H54 (cell line): ENCODE measurements at places on chromosomes 6 and 20.

DNA sequence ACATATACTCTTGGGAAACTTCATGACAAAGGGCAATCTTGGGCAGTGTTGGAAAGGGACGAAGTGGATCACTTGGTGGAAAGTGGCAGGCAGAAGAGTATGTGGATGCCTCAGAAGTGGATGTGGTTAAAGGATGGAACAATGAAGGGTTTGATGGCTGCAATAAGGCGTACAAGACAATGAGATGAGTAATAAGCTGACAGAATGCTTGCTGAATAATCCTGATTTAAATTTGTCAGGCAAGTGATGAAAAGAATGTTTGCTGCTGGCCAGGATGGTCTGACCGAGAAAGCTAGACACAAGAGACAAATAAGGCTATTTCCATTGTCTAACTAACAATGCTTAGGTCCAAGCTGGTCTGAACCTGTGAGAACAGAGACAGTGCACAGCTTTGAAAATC, 61.6 kb upstream of the CEP85L start:
- DNase-seq = no peak

GRCh38 chr20:50278377-50278683, 87.7 kb downstream of the CEBPB start:
- no peak for DNase-seq

GRCh38 chr6:106608080-106608668, 21.1 kb downstream of the RTN4IP1 start:
- DNase-seq = peak; percentile 8

DNA sequence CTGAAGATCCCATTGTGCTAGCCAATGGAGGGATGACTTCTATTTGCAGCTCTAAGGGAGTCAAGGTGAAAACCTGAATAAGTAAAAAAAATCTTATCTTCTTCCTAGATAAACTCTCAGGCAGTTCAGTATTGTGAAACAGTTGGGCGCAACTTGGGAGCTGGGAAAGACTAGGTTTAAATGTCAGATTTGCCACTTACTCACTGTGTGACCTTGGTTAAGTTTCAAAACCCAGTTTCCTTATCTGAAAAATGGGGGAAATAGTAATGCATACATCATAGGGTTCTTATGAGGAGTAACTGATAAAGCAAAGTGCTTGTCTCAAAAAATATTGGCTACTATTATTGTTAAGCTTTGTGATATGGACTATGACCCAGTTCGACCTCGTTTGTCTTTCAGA, 88.8 kb downstream of the CD83 start:
- DNase-seq = no peak

GRCh38 chr6:129875610-129876520, 14.8 kb upstream of the TMEM244 start:
- no peak for DNase-seq
